Fibroblast of the aortic adventitia (primary cell): ENCODE measurements at places on chromosomes 5 and 9. TPM values are rescaled to one million over a fixed set of nuclear protein-coding genes. Genes with fewer than 3 reads are reported as not detected.

Gene LHX3
- not detected in 2 replicates for total RNA-seq

Gene IFNA13
- total RNA-seq, result not detected in 2 replicates

Gene PCDHB2
- total RNA-seq, result 0.36 and 0.82 TPM in 2 replicates

Gene GFRA3
- not detected in 2 replicates for total RNA-seq

Gene CTXN3
- total RNA-seq, result not detected in 2 replicates

Gene CDC20B
- total RNA-seq, result not detected in 2 replicates

Gene SPINK4
- total RNA-seq, result not detected in 2 replicates

Gene PCDHGC4
- 2.5 and 5.2 TPM in 2 replicates for total RNA-seq

Gene C9orf153
- total RNA-seq, result 0.41 and 0.45 TPM in 2 replicates

Gene FUT7
- total RNA-seq, result not detected in 2 replicates

Gene SPDL1
- 43.7 and 105 TPM in 2 replicates for total RNA-seq

Gene SH2D3C
- 0.18 and 6.0 TPM in 2 replicates for total RNA-seq

Gene SIT1
- 0.18 and 1.6 TPM in 2 replicates for total RNA-seq

Gene TIGD6
- total RNA-seq, result 5.7 and 7.3 TPM in 2 replicates

Gene FOXD4L4
- 0.09 TPM in 1 of 2 replicates, not detected in the other for total RNA-seq

Gene SOX30
- 0.09 TPM in 1 of 2 replicates, not detected in the other for total RNA-seq

Gene DMRT2
- total RNA-seq, result 0.18 TPM in 1 of 2 replicates, not detected in the other

Gene IFNK
- total RNA-seq, result not detected in 2 replicates

Gene INPP5E
- 11.9 and 12.5 TPM in 2 replicates for total RNA-seq

Gene STPG3
- total RNA-seq, result not detected in 2 replicates

Gene TXNDC8
- total RNA-seq, result not detected in 2 replicates

Gene CBY3
- not detected in 2 replicates for total RNA-seq

Gene PRRX2
- total RNA-seq, result 3.5 and 36.1 TPM in 2 replicates

Gene OR1Q1
- total RNA-seq, result 0.81 TPM in 1 of 2 replicates, not detected in the other

Gene TSSK1B
- total RNA-seq, result 1.4 TPM in 1 of 2 replicates, not detected in the other

Gene SLC6A7
- not detected in 2 replicates for total RNA-seq

Gene RGS7BP
- total RNA-seq, result 0.72 and 1.1 TPM in 2 replicates

Gene ZDHHC12
- 18.9 and 31.2 TPM in 2 replicates for total RNA-seq

Gene TMOD1
- 0.16 and 0.18 TPM in 2 replicates for total RNA-seq

Gene FOXE1
- total RNA-seq, result not detected in 2 replicates

Gene ELOVL7
- 0.18 TPM in 1 of 2 replicates, not detected in the other for total RNA-seq

Gene FBXL7
- total RNA-seq, result 12.4 and 12.6 TPM in 2 replicates

Gene NOXA1
- 0.36 and 0.74 TPM in 2 replicates for total RNA-seq
